ENCODE measurements at places on chromosomes 2 and 18.

DNA sequence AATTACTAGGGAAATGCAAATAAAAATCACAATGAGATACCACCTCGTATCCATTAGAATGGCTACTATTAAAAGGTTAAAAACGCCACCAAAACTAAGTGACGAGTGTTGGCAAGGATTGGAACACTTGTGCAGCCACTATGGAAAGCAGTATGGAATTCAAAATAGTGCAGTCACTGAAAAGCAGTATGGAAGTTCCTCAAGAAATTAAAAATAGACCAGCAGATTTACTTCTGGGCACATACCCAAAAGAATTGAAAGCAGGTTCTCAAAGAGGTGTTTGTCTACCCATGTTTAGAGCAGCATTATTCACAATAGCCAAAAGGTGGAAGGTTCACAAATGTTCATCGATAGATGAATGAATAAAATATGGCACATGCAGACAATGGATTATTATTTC is 149.7 kb upstream of the STON1 start:
- no peak for DNase-seq

DNA sequence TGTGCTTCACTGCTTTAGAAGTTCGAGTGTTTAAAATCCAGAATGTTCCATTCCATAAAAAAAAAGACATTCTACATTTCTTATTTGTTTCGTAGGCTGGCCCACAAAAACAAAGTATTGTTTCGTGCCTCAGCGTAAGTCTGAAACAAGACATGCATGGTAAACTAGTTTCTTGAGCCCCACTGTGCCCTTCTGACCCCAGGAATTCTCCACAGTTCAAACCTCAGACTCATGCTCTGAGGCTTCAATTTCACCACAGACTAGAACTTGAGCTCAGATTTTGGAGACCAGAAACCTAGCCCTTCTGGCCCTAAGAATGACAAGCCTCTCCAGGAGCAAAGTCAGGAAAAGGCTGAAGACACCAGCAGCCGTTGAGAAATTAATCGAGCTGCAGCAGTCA is 151.5 kb downstream of the SLC8A1 start:
- DNase-seq = no peak

DNA sequence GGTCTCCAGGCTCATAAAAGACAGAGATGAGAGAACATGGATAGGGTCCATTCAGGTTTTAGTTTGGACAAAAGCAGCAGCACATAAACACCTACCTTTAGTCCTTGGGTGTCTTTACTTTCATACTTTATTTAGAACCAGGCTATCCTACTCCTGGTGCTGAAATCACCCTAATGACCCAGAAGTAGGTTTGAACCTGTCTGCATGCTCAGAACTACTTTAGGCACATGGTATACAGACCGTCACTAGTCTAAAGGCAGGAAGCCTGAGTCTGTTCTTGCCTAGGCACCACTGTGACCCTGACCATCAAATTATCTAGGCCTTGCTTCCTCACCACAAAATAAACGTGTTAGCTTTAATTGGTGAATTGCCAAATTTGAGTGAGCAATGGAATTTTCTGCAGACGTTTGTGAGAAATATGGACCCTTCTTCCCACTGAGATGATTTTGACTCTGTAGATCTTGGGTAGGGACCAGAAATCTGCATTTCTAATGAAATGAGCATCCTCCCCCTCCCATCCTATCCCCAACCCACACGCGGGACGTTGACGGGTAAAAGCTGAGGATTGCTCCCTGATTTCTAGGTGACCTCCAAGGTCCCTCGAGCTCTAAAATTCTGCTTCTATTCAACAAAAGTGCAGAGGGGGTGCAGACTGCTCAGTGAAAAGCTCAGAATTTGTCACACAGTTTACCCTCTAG is 75.1 kb downstream of the PLEKHM3 start:
- DNase-seq = no peak

- peak; percentile 78 for DNase-seq
Measured at GRCh38 chr2:134411828-134412638, 158.2 kb downstream of the MGAT5 start.

GRCh38 chr2:224561234-224562005 is 23.7 kb downstream of the CUL3 start:
- peak; percentile 22 for DNase-seq

DNA sequence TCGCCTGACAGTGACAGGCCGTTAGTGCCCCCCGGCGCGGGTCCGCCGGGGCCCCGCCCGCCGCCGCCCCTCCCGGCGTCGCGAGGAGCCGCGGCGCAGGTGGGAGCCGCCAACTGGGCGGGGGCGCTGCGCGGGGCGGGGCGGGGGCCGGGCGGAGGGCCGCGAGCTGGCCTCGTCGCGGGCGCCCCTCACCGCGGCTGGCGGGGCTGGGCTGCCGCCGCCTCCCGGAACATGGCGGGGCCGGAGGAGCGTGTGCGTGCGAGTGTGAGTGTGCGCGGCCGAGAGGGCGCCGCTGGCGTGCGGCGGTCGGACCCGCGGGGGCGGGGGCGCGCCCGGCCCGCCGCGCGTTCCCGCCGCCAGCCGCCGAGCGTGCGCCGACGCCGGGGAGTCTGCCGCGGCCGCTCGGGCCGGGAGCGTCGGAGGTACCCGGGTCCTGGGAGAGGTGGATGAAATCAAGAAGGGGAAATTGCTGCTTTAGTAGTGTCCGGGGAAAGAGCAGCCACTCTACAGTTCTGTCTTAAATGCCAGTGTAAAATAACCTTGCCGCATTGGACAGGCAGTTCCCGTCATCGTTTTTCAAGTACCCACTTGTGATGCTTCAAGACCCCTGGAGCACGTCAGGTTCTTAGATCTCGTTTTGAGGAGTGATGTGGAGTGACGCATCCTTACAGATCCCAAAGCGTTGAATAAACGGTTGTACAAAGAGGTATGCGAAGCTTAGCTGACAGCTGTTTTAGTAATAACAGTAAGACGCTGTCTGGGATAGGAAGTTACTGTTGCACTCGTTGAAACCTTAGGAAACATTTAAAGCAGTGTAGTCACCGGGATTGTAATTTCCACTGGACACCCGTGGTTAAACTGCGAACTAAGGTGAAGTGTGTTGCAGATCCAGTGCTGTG is 836 bp downstream of the ANKRD12 start:
- peak; percentile 81 for DNase-seq

DNA sequence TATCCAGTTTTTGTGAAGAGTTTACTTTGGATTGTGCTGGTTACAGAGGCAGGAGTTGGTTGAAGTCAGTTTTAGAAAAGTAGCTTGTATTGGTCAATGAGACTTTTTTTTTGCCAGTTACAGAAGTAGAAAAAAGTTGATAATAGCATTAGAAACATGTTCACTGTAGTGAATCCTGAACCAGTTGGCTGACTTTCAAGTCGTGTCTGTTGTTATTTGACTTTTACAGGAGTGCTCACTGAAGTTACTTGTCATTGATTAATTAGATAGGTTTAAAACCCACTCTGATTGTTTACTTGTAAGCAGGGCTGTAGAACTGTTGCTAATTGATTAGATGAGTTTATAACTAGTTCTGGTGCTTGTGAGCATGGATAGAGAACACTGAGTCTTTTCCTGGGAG is 312.0 kb upstream of the VWC2L start:
- no peak for DNase-seq

DNA sequence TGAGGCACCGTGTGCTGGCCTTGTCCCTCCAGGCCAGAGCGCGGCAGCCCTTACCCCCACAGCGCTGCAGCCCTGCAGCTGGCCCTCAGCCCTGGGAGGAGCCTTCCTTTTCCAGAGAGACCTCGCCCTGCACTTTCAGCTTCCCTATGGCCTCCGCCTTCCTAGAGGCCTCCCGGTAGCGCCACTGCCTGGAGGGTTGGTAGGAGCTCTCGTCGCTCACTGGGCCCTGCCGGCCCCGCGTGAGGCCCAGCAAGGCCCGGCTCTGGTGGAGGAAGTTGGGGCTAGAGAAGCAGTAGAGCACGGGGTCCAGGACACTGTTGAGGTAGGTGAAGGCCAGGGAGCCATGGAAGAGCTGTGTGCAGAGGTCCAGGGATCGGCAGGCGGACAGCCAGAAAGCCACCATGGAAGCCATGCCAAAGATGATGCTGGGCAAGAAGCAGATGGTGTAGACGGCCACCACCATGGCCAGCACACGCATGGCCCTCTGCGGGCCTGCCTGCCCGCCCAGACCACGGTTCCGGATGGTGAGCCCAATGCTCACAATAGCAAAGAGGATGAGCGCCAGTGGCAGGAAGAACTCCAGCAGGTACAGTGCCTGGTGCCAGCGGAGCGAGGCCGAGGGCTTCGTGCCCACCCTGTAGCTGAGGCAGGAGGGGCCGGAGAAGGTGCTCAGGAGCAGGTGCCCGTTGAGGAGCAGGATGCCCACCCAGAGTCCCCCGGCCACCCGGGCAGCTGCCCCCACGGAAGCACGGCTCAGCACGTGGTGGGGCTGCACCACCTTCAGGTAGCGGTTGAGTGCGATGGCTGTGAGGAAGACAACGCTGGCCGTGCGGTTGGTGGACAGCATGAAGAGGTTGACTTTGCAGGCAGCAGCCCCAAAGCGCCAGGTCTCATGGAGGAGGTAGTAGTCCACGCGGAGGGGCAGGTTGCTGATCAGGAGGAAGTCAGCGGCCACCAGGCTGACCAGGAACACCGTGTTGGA is 821 bp downstream of the OXER1 start:
- no peak for DNase-seq

GRCh38 chr2:194567661-194568017 is 1089.4 kb upstream of the SLC39A10 start:
- no peak for DNase-seq

DNA sequence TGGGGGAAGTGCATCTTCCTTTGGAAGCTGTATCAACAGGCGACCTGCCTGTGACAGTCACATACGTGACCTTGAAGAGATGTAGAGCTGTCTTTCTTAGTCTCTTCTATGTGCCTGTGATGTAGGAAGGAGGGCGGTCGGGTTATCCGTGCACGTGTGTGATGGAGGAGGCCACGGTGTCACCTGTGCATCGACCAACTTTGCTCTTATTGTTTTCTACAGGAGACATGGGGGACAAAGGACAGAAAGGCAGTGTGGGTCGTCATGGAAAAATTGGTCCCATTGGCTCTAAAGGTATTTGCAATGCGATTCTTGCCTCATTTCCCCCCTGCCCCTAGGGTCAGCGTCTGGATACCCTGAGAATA is 20.7 kb upstream of the ALLC start:
- no peak for DNase-seq

- DNase-seq = no peak
Measured at GRCh38 chr2:232581725-232582124, 31.2 kb downstream of the EIF4E2 start.

- DNase-seq = no peak
Measured at GRCh38 chr2:225025917-225026571, 16.2 kb downstream of the DOCK10 start.

GRCh38 chr2:128797937-128798336 is 479.3 kb upstream of the HS6ST1 start:
- DNase-seq = no peak

GRCh38 chr2:99864561-99865553 is 277.5 kb downstream of the AFF3 start:
- no peak for DNase-seq

DNA sequence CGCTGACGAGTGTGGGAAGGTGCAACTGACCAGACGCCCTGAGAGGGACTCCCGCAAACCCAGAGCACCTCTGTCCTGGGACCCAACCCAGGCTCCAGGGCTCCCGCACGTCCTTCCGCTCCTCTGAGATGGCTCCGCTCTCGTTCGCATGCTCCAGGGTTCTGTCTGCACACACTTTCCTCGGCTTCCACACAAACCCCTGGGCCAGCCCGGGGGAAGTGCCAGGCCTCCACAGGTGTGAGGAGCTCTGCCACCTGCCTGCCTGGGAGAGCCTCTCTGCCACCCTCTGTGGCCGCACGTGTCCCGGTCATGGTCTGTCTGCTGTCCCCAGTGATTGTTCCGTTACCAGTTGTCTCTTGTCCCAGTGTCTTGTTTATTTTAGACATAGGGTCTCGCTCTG is 222.9 kb downstream of the HDAC4 start:
- DNase-seq = no peak

GRCh38 chr2:219278655-219279150 is 463 bp upstream of the DNAJB2 start:
- no peak for DNase-seq

Measured in GM10248 (cell line).